ENCODE measurements at places on chromosomes 2 and 18.

DNA sequence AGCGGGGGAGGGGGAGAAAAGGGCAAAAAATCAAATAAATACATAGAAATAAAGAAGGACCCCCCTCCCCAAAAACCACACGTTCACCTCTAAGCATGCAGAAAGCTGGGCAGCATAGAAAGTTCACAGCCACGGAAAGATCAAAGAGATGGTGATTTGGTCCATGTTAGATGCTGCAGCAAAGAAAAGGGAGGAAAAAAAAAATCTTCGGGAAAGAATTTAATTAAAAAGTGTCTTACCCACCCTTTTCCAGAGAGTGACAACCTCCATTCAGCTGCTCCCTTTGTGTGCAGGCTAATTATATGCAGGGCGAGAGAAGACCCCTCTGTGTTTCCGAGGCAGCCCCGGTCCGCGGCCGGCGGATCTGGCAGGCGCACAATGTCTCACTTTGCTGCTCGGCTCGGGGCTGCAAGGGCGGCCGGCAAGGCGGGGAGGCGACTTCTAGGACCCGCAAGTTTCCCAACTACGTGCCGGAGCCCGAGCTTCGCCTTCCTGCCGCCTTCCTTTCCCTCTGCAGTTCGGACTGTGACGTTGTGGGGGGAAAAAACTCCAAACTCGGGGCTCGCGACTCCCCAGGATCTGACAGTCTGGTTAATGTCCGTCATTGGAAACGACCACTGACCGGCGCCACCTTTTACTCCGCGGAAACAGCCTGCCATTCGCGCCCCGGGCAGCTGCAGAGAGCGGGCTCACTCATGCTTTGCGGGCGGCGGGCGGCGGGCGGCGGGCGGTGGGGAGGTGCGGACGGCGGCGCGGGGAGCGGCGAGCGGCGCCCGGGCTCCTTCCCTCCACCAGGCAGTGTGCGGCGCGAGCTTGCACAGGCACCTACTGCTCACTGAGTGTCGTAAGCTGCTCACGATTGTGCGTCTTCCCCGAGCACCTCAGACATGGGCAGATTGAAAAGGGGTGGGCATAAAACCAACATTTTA is at the start of gene LRRTM1:
Gene LRRTM1 (minus strand): TSS at position 844 of the 929 bp plus-strand sequence. CDS start 933 bp downstream, outside the sequence.
- no peak for DNase-seq

DNA sequence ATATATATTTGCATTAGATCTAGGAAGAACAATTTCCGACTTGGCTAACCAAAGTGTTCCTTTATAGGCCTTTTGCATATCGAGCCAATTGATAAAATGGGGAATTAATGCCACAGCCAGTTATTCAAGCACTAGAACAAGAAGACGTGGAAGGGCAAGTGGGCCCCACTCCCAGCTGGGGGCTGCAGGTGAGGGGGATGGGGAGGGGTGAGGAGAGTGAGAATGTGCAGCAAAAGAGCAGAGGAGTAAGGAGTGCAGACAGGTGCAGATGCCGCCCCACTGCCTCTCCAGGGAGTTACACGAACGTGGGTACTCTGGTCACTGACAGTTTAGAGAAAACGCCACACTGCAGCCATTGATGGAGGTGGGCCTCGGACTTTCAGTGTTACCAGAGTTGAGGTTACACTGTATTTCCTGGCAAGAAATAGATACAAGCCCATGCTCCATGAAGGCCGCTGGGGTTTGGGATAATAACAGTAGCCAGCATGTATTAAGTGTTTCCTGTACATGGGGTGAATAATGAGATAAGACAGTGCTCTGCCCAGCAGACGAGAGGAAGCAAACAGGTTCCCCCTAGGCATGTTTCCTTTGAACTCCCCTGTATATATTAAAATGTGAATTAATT is 40.9 kb downstream of the GORASP2 start:
- DNase-seq, result no peak

DNA sequence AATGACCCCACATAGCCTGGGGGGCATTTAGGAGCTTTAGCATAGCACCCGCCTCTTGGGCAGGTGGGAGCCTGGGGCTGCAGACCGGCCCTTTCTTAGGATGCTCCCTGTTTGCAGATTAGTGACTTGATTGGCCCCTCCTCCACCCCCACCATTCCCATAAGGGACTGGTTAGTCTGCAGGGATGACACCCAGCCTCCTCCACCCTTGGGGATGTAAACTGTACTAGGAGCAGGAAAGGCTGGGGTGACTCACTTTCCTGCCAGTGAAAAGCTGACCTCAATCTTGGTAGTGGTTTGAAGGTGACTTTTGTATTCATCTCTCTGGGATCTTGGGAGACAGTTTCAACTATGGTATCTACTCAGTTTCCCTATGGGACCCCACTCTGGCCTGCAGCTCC is 24.2 kb downstream of the CTIF start:
- peak; percentile 79 for DNase-seq

DNA sequence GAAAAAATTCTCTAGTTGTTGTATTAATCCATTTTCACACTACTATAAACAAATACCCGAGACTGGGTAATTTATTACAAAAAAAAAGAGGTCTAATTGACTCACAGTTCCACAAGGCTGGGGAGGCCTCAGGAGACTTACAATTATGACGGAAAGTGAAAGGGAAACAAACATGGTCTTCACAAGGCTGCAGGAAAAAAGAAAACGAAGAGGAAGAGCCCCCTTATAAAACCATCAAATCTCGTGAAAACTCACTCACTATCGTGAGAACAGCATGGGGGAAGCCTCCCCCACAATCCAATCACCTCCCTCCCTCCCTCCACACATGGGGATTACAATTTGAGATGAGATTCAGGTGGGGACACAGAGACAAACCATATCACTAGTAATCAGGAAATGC is 61.7 kb upstream of the SPTBN1 start:
- DNase-seq, result no peak

Measured in fibroblast of skin of scalp (primary cell).